Parietal lobe (tissue), 2 donors: ENCODE measurements at places on chromosomes 6 and 20. TPM values are rescaled to one million over a fixed set of nuclear protein-coding genes. Genes with fewer than 3 reads are reported as not detected.

The CPXM1 gene
- 8.8 TPM for total RNA-seq

The GGTLC1 gene
- total RNA-seq: not detected

The CST7 gene
- not detected for total RNA-seq

The MOXD1 gene
- total RNA-seq: 26.9 TPM

The CBLN4 gene
- total RNA-seq: 2.8 TPM
